Right renal pelvis (tissue), 4 donors: ENCODE measurements at places on chromosomes 1 and 21. TPM values are rescaled to one million over a fixed set of nuclear protein-coding genes. Genes with fewer than 3 reads are reported as not detected.

DNA sequence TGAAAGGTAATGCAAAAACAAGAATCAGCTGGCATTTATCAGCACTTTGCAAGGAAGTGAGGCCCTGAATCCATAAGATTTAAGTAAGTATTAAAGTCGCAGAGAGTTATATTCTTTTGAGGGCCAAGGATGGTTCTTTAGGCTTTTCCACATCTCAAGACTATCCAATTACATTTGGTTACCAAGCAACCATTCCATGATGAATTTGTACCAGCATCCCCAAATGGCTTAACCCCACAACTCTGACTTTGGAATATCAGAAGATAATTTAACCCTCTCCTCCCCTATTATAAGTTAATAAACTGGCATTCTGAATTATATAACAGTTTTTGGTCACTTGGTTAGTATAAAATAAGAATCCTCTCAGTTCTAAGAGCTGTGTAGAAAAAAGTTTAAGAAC, 2.8 kb downstream of the PHTF1 start:
- DNase-seq = no peak

DNA sequence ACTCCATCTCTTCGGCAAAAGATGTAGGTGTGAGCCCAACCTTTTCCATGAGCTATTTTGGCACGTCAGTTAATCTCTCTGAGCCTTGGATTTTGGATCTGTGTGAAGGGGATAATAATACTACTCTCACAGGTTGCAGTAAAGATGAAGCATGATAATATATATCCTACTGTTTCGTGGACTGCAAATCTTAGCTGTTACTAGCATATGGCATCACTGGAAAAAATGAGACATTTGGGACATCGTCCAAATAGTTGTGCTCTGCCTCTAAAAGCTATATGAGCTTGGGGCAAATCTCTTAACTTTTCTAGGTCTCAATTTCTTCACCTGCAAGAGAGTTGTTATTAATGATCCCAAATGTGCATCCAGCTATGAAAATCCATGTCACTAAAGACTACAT, 147.4 kb upstream of the ZRANB2 start:
- no peak for DNase-seq

GRCh38 chr1:1241588-1242219, 4.8 kb downstream of the C1QTNF12 start:
- no peak for DNase-seq

Gene ARHGEF2
- polyA plus RNA-seq = 75.9 TPM

DNA sequence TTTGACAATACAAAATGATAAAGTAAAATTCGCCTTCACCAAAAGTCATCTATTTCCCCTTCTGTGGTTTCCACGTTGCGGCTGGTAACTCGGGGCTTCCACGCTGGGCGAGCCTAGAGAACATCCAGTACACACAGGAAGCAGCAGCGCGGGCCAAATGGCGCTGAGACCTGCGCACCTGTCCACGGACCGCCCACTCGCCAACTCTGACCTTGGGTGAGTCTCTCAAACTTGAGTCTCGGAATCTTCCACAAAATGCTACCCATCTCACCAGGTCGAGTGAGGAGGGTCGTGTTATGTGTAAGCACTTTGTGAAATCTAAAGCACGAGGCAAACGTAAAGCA, 820 bp upstream of the TTF2 start:
- no peak for DNase-seq

- DNase-seq = no peak
Measured at GRCh38 chr1:161801955-161802354, 35.8 kb downstream of the ATF6 start.

GRCh38 chr21:38340131-38340530, 83.3 kb downstream of the KCNJ15 start:
- DNase-seq = no peak

DNA sequence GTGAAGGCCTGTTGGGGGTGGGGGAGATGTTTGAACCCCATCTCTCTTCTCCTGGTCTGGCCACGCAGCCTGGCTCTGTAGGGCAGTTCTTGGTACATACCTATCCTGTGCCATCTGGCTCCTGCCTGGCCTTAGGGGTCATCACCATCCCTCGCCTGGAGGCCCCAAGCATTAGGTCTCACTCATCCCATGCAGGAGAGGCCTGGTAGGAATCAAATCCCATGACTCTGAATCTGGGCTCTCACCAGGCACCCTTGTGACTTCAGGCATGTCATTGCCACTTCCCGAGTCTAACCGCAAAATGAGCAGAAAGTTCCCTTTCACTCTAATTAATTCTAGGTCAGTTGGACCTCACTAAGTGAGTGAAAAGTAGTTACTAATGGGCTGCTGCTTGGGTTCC, 37.2 kb downstream of the ETNK2 start:
- no peak for DNase-seq

DNA sequence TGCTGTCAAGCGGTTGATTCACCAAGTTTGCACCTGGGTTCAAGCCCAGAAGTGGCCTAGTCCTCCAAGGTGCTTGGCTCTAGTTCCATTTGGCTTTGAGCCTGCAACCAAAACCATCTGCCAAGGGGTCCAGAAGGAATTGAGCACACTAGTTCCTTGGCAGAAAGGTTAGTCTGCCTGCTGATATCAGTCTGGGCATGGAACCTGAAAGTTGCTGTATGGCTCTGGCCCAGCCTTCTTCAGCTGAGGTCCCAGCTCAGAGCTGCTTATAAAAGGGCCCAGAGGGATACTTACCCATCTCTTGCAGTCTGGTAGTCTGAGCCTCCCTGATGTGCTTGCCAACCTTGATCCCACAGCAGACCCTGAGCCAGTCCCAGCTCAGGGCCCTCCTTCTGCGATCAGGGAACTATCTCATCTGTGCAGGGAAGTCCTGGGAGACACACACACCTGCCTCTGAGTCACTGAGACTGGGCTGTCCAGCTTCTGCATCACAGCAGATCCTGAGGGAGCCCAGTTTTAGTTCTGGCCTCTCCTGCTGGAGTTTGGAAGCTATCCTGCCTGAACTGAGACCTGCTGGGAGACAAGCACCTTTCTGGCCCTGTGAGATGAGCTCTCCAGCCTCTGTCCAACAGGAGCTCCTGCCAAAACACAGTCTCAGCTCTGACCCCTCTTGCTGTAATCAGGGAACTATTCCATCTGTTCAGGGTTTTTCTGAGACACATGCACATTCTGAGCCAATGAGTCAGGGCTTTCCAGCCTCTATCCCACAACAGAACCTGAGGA, 75.8 kb downstream of the CTH start:
- no peak for DNase-seq
